ENCODE measurements at places on chromosomes 3 and 15. TPM values are rescaled to one million over a fixed set of nuclear protein-coding genes. Genes with fewer than 3 reads are reported as not detected.

TLR9 gene
- total RNA-seq = not detected

FBXL2 gene
- total RNA-seq = 1.6 TPM

LYZL4 gene
- total RNA-seq = not detected

CLDN11 gene
- total RNA-seq = 0.42 TPM

MYO1E gene
- total RNA-seq = 0.44 TPM
